ENCODE measurements at places on chromosomes 16 and 17. TPM values are rescaled to one million over a fixed set of nuclear protein-coding genes. Genes with fewer than 3 reads are reported as not detected.

Gene KRT9
- not detected for total RNA-seq

GRCh38 chr17:56121191-56122051, 31.9 kb upstream of the ANKFN1 start:
- peak; percentile 43 for DNase-seq

Gene SMIM5
- total RNA-seq: not detected

Gene MYCBPAP
- 1.5 TPM for total RNA-seq

Gene ZFPM1
- total RNA-seq: 0.29 TPM

- no peak for DNase-seq
Observed at GRCh38 chr16:87721622-87722585, 43.9 kb downstream of the KLHDC4 start.

Gene COA3
- 123 TPM for total RNA-seq

Gene ITGAD
- total RNA-seq: 0.13 TPM

- no peak for DNase-seq
Observed at GRCh38 chr17:71592431-71592830, 528.4 kb upstream of the SOX9 start.

DNA sequence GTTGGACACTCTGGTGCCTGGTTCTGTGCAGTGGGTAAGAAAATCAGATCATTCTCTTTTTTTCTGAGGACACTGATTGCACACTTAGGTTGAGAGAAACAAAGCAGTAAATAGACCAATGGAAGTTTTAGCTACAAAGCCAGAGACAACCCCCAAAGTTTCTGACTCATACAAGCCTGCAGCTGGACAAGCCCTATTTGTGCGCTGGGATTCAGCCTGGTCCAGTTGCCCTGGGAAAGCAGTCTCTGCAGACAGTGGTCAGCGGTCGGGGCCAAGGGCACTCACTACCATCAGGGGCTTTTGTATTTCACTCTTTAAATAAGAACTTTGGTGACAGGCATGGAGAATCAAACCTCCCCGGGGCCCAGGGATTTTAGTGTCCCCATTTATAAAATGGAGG, 6.0 kb upstream of the RHBDL3 start:
- DNase-seq: no peak

- DNase-seq: no peak
Observed at GRCh38 chr17:3762922-3763776, 37.8 kb downstream of the ITGAE start.

Gene BLTP2
- 160 TPM for total RNA-seq

Gene SOCS1
- 1.4 TPM for total RNA-seq
